ENCODE measurements at places on chromosomes 6 and 20.

GRCh38 chr20:31523361-31524283, 9.4 kb downstream of the HM13 start:
- no peak for DNase-seq

- DNase-seq = no peak
Measured at GRCh38 chr6:162491637-162492036, 235.9 kb downstream of the PRKN start.

GRCh38 chr6:49454787-49455709, 8.0 kb downstream of the MMUT start:
- no peak for DNase-seq

DNA sequence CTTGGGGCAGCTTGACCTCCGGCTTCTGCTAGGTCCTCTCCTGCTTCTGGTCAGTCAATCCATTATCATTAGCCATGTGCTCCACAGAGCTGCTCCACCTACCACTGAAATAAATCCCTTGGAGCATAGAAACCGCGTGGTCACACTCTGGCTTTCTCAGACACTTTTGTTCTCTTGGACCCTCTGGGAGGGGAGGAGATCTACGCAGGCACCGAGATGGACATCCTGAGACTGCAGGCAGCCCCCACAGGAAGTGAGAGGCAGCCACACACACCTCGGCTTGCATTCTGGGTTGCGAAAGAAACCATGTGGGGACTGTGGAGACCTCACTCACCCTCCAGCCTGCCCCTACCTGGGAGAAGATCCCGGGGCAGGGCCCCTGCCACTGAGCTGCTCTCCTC, 79.5 kb downstream of the FYN start:
- DNase-seq = peak; percentile 32

DNA sequence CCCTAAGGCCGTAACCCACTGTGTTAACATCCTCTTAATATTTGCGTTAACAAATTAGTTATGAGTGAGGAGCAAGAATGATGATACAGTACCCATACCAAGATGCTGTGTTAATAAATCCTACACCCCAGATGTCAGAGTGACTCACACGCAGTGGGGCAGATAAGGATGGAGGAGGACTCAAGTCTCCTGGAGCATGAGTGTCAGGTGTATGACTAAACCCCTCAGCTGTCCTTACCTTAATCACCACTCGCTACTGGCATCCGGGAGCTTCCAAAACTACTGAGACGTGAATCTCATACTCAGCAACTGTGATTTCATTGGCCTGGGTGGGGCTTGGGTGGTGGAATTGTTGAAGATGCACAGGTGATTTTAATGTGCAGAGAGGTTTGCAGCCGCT, 131.3 kb upstream of the MTHFD1L start:
- no peak for DNase-seq

GRCh38 chr20:53628076-53628475, 34.4 kb upstream of the ZNF217 start:
- no peak for DNase-seq

DNA sequence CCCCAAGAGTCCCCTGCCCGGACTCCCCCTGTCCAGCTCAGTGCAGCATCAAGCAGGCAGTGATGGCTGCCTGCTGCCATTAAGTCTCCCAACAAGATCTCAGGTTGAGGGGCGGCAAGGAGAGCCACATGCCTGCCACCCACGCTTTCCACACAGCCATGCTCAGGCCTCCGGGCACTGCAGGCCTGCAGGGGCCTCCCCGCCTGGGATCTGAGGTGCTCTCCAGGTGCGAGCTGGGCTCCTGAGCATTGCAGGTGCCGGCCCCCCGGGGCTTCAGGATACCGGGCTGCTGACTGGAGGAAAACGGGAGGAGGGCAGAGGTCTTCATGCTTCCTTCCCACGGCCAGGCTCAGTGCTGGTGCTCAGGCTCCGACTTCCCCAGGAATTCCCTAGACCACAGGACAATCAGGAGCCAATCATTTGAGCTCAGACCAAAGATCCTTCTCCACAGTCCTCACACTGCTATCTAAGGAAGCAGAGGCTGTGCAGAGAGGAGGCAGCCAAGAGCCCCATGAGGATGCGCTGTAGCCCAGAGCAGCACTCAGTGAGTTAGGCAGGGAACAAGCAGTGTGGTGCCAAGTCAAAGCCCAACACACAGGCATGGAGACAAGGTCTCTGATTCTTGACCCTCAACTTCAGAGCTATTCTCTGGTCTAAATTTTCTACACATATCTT, 52.7 kb downstream of the PYGB start:
- DNase-seq = no peak

GRCh38 chr20:45963059-45964005, 8.7 kb downstream of the ZNF335 start:
- DNase-seq = no peak

DNA sequence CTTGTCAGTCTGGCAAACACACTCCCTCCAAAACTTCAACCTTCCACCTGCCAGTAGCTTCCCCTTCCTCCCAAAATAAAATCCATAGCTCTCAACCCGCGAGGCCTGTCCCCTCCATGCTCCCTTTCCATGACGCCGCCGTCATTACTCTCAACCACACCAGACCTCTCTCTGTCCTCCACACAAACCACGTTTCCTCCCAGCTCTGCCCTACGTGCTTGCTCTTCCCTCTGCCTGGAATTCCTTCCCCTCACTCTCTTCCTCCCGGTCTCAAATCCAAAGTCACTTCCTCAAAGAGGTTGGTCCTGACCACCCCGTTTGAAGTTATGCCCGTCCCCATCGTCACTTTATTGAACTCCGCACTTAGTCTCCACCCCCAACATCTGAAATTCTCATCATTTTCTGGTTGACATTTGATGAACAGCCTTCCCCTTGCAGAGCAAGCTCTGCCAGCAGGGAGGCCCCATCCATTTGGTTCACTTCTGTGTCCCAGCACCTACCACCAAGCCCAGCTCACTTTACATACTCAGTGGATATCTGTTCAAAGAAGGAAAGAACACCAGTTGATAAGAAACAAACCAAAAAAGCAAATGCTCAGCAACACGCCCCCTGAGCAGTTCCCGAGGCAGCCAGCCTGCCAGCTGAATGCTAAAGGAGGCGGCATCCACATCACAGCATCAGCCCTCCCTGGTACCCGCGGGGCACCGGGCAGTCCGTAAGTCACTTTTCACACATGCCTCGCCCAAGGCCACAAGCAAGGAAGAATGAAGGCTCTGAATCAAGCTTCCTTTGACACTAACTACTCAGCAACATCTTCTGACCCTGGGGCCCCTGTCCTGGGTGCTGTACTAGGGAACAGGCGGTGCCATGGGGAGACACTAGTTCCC, 125.0 kb downstream of the NFATC2 start:
- DNase-seq = no peak

GRCh38 chr6:26332408-26332807, 32.6 kb upstream of the BTN3A2 start:
- no peak for DNase-seq

- no peak for DNase-seq
Measured at GRCh38 chr6:116764961-116765841, at the start of gene FAM162B. FAM162B (minus strand) TSS chr6:116765719; CDS start chr6:116765576, 143 bp downstream.

DNA sequence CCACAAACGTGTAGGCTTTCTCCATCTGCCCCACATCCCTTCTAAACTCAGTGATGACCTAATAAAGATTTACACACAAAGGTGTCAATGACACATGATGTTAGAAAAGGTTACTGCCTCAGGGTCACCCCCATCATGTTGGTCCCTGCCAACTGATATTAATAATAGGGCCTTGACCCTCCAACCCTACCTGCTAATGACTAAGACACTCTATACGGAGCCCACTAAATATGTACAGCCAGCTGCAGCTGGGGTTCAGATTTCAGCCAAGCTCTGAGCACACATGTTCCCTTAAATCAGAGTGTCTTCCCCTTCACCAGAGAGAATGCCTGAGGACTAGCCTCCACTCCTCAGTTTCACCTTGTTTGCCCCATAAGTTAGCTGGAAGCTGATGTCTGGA, 67.4 kb upstream of the SNRPB2 start:
- DNase-seq = no peak

DNA sequence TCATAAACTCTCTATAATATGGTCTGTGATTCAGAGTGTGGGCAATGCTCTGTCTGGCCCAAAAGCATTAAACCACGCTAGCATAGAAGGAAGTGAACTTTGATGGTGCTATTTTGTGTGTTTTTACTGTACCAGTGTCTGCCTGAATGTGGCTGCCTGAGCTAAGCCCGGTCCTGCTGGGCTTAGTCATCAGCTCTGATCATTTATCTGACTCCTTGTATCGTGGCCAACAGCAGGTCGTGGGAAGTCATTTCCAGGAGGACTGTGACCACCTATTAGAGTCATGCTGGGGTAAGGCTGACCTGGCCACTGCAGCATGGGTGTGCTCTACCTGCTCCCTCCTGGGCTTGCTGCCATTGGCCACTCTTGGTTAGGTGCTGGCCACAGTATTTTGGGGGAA, 239.1 kb upstream of the CEP162 start:
- DNase-seq = no peak

DNA sequence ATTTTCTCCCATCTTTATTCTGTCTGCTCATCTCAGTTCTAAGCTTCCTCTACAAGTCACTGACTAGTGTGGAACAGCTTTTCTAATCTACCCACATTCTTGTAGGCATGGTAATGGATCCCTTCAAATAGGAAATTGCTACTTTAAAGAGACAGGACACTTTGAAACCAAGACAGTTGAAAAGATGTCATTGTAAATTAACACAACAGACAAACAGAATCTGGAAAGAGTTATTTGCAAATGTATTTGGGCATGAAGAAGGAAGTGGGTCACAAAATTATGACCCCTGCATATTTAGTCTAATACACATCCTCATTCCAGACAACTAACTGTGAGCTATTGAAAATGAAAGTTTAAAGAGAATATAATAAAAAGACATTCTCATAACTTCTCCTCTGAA, 298.2 kb upstream of the MARCKS start:
- DNase-seq = no peak
